ENCODE measurements at places on chromosomes 12 and 14.

DNA sequence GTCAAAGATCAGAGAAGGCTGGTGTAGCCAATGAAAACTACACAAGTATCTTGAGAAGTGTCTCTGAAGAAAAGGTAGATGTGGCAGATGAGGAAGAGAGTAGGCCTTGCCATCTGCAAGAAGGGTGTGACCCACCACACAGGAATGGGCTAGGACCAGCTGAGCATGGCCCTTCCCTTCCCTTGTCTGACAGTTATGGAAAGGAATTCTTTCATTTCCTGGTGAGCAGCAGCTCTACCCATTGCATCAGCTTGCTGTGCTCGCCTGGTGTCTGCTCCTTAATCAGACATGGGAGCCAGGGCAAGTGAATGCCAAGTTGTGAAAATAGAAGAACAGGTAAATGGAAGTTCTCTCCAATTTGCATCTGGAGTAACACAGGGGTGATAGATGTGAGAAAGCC is 145.2 kb upstream of the KRR1 start:
- no peak for DNase-seq

DNA sequence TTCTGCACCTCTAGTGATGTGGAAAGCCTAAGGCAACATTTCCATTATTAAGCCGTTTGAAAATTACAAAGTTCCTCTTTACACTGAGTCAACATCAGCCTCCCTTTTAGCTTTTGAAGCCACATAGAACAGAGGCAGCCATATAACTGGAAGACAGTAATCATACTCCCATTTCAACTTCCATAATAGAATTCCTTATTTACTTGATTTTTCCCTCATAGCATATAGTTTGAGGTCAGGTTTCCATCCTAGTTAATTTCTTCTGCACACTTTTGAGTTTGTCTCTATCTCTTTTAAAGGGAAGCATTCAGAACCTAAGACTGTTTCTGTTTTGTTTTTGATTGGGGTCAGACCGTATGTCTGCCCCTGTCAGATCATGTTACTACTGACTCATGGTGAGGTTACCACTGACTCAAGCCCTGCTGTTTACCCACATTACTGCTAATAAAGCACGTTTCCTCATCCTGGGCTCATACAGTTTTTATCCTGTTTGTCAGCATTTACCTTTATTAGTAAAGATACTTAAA is 161.0 kb downstream of the SLC38A4 start:
- no peak for DNase-seq

GRCh38 chr14:101821528-101821927 is 60.0 kb downstream of the PPP2R5C start:
- DNase-seq: no peak

DNA sequence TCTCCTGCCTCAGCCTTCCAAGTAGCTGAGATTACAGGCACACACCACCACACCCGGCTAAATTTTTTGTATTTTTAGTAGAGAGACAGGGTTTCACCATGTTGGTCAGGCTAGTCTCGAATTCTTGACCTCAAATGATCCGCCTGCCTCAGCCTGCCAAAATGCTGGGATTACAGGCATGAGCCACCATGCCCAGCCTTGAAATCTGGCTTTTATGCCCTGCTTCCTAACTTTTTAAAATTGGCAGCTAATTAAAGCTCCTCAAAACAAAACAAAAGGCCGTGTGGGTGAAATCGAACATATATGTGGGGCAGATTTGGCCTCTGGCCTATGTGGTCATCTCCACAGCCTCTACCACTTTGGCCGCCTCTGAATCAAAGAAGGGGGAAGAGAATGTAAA is 37.9 kb downstream of the KCTD10 start:
- DNase-seq: no peak

- no peak for DNase-seq
These were observed 43.9 kb upstream of the PCED1B start for GRCh38 chr12:47035484-47035883.

GRCh38 chr12:63023926-63024325 is 89.0 kb upstream of the PPM1H start:
- DNase-seq: no peak

- DNase-seq: no peak
These were observed 331.7 kb downstream of the SOX5 start for GRCh38 chr12:23617749-23618148.

GRCh38 chr12:85836197-85837090 is at the start of gene RASSF9:
Gene RASSF9, minus strand, starts transcription at chr12:85836409. Its CDS starts 208 bp downstream, at chr12:85836201.
- no peak for DNase-seq

DNA sequence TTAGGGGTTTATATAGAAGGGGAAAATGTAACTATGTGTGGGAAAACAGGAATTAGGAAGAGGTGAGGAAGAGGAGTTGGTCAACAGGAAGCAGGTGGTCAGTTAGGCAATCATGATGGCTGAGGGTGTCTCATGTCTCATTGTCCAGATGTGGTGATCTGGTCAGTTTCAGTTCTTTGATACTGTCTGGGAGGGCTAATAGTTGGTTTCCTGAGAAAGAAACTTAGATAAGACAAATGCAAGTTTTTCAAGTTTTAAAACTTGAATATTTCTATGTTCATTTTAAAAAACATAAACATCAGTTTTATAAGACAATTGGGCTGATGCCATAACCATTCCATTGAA is 1121.8 kb upstream of the USP15 start:
- no peak for DNase-seq

GRCh38 chr12:47819896-47820630 is at the start of gene HDAC7:
Gene HDAC7, minus strand, starts transcription at chr12:47819903. Its CDS starts 118 bp downstream, at chr12:47819785.
- peak; percentile 49 for DNase-seq

DNA sequence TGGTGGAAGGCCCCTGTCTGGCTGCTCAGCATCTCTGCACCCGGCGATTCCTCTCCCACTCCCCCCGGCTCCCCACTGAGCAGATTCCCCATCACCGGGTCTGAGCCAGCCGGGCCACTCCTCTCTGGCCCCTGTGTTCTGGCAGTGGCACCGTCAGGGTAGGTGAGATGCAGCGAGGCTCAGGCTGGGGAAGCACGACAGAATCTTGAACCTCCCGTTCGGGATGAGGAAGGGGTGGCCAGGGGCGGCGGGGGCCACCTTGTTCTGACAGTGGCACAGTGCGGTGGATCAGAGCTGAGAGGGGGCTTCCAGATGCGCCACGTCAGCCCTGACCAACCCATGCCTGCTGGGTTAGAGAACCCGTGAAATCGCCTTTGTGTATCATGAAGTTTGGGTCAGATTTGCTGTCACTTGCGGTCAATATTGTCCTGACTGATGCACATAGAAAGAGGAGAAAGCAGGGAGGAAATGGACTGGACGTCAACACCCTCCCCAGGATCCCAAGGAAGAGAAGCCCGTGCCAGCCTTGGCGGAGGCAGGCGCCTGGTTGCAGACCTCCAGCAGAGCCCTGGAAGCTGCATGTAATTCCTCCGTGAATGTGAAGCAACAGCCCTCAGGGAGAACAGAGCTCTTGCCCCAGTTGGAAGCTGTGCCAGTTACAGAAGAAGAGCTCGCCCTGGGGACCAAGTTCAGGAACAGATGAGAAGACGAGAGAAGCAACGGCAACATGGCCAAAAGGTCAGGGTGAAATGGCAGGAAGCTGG is 137.1 kb upstream of the SFSWAP start:
- no peak for DNase-seq

DNA sequence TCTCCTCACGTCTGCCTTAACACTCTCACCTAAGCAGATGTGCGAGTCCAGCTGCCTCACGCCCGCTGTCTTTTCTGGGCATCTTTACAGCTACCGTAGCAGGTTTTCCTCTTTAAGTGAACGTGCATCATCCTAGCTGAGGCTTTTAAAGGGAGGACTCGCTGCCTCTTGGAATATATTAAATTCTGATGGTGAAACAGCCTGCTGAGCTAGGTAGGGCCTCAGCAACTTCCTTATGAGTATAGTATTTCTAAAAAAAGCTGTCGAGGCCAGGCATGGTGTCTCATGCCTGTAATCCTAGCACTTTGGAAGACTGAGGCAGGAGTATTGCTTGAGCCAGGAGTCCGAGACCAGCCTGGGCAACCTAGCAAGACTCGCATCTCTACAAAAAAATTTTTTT is 32.2 kb downstream of the TESC start:
- DNase-seq: no peak

DNA sequence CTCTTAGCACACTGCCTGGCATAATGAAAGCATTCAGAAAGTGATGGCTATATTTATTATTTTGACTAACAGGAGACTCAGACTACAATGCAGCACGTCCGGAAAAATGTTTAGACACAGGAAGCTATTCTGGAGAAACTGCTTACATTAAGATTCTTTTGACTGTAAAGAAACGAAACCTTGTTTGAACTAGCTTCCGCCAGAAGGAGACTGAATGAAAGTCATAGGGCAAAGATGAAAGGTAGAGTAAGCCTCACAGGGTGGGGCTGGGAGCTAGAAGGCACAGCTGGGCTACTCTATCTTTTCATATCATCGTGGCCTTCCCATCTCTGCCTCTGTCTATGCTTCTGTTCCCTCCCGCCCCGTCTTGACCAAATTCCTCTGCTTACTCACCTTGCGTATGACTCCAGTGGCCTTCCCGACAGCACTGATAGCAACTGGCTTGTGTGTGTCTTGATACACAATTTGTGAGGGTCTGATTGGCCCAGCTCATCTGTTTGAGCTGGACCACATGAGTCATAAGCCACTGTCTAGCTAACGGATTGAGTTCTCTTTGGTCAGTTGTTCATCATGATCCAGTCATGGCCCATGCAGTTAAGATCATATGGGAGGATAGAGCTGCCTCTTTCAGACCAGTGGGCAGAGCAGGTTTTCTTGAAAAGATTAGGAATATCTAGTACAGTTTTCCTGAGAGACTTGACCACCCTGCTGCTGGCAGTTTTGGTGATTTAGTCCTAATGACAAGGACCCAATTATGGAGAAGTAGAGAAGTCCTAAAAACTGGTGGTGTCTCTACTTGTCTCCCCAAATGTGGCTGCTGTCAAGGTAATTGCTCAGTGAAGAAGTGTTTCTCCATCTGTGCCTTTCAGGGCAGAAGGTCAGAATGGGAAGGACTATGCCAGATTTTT is 151.5 kb upstream of the SLC38A2 start:
- no peak for DNase-seq

DNA sequence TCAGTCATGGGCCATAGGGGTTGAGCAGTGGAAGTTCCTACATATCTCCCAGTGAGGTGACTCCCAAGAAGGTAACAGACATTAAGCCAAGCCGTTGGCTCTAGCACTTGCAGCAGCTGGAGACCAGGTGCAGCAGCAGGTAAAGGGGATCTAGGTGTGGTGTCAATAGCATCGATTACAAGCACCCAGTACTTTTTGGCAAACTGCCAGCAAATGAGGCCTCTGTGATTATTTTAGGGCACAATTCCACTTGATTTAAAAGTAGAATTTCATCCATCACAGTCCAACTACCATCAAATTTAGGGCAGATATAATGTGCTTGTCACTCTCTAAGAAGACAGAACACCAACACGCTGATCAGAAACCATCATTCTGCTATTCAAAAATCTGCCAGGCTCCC is 224.1 kb upstream of the EGLN3 start:
- DNase-seq: no peak

- DNase-seq: no peak
These were observed 606.0 kb upstream of the TMEM132C start for GRCh38 chr12:127660961-127661360.

- DNase-seq: no peak
These were observed 55.6 kb downstream of the CLIP1 start for GRCh38 chr12:122366685-122367475.

DNA sequence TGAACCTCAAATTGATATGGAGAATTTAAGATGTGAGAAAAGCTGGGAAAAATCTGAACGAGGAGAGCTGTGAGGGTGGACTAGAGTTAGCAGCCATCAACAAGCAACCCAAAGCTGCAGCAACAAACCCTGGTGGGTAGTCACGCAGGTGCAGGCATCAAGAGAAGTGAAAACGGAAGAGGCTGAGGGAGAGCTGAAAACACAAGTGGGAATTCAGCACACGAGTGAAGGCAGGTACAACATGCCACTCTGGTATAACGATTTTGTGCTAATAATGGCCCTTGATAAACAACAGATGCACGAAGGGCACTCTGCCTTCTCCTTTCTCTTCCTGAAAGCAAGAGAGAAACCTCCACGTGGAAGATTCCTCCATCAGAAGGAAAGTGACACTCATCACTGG is 11.5 kb downstream of the TCL1B start:
- no peak for DNase-seq

- no peak for DNase-seq
These were observed 204.8 kb downstream of the NUAK1 start for GRCh38 chr12:105933671-105934665.

DNA sequence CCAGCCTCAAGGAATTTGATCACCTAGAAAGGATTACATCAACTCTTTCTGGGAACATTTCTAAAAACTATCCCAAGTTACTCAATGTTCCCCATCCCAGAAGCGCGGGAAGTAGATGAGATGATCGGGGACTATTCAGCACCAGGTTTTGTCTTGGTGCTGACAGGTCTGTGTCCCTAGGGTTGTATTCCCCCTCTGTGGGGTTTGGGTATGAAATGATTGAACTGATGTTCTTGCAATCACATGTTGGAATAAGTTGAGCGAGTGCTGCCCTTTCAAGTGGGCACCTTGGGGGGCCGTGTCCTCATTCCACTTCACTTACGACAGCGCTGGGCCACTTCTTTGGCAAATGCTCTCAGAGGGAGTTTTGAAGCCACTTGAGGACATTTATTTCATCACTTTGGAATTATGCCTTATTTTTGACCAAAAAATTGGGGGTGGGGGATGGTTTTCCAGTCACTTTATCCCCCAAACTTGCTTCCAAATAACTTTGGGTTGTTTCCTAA is 69.8 kb downstream of the RFX4 start:
- no peak for DNase-seq

DNA sequence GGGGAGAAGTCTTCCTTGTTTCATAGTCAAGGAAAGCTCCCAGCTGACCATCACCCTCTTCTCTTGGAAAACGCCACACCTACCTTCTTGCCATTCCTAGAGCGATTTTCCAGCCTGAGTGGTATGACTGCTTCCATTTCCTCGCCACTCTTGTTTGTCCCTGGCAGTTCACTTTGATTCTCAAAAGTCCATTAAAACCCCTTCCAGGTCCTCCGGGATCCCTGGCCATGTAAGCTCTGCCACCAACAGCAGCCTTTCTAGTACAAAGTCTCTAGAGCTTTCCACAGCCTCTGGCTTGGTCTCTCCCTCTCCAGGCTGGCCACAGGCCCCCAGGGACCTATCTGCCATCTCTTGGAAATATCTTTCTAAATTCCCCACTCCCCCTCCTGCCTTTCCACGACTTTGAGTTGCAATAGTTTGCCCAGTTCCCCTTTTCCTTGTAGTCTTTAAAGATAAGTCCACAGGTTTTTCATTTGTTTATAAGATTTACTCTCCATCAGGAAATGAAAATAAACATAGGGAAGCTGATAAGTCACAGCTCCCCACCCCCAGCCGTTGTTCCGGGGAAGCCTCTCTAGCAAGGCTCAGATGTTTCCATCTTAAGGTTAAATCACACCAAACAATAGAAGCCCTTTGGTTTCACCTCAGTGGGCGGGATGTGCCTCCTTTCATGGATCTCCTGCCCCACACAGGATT is 42.9 kb upstream of the SINHCAF start:
- DNase-seq: no peak

GRCh38 chr12:104524034-104524832 is 67.5 kb downstream of the CHST11 start:
- DNase-seq: no peak

GRCh38 chr14:99300190-99300589 is 28.2 kb upstream of the BCL11B start:
- no peak for DNase-seq

All from progenitor cell of endocrine pancreas (in vitro differentiated cells).